ENCODE measurements at places on chromosomes 3 and 15.

- DNase-seq = no peak
Measured at GRCh38 chr3:41975416-41976103, 13.7 kb upstream of the ULK4 start.

- DNase-seq = no peak
Measured at GRCh38 chr3:25527801-25528200, 99.7 kb downstream of the RARB start.

DNA sequence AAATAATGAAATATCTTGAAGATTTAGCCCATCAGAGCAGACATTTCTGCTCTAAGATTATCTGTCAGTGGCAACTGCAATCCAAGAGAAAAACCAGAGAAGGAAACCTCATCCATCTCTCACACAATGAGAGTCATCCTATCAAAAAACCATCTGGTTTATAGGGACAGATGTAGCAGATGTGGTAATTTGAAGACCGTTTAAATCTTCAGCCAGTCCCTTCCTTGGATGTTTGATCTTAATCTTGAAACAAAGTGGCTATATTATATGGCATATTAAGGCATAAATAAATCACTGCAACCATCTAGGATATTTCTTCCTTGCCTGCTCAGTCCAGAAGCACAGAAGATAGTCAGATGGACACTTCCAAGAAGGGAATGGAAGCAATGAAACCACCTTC, 305.3 kb downstream of the MAGI1 start:
- no peak for DNase-seq

DNA sequence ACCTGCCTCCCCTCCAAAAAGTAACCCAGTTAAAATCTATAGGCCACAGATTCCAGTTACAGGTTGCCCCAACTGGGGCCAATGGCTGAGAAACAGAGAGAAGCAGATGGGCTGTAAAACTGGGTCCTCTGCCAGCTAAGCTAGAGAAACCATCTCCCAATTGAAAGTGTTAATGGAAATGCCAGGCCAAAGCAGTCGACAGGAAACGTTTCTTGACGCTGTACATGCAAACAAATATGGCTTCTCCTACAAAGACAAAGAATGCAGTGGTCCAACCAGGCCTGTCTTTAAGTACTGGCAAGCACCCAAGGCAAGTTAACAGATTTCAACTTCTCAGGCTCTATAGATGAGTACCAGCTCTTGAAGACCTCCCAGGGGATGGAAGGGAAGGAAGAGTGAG, 71.3 kb downstream of the MAGI1 start:
- no peak for DNase-seq

DNA sequence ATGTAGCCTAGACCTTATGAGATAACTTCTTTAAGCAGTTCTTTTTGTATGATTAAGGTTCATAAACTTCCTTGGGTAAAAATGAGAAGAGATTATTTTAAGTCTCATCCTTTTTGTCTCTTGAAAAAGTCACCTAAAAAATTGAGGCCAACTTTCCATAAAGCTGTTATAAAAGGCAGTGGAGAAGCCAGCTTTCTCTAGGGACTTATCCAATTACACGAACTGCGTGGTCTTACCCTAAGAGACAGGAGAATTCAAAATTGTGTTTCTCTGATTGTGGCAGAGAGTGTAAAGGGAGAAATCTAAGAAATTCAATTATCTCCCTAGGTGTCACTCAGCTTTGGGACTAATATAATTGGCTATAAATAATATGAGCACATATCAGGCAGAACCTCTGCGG, 262.0 kb downstream of the SHOX2 start:
- no peak for DNase-seq
